Activated CD4-positive, CD25-positive, alpha-beta regulatory T cell (primary cell): ENCODE measurements at places on chromosomes 11 and 22.

DNA sequence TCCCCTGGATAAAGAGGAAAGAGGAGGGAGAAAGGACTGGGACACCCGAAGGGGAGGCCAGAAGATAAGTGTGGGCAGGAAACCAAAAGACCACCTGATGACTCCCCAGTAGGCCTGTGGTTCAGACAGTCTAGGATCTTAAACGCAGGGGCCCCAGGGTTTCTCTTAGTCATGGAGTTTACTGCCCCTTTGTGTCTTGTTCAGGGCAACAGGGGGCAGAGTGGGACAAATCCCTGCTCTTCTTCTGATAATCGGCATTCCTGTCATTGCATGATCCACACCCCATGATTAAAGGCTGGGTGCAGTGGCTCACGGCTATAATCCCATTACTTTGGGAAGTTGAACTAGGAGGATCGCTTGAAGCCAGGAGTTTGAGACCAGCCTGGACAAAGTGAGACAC is 4.7 kb upstream of the TMPRSS13 start:
- DNase-seq, result no peak

- no peak for DNase-seq
These were observed 43.7 kb downstream of the OR8B12 start for GRCh38 chr11:124499711-124500110.

DNA sequence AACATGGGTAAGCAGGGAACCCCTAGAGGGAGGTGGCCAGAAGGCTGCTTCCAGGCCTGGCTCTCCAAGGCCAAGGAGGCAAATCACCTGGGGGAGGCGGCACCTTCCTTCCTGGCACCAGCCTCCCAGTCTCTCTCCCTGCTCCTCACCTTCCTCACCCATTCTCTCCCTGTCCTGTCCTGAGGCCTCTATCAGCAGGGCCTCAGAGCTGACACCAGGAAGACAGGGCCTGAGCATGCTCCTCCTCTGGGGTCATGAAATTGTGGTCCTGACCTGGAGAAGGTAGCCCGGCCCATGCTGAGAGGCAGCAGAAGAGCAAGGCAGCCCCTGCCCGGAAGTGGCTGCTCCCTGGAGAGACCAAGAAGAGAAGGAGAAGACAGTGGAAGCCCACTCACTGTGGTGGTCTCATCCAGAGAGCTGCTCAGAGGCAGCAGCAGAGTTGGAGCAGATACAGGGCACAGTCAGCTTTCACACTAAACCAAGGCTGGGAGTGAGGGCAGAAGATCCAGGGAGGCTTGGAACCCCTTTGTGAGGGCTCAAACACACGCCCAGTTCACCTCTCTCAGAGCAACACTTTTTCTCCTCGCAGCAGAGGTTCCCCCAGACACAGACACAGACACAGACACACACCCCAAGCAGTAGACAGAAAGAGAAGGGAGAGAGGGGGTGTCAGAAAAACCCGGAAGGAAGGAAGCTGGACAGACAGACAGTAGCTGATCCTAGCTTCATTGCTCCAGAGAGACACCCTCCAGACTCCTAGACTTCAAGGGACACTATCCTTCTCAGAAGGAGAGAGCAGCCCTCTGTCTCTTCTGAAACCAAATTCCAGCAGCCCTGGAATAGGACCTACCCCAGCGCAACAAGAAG is 1.8 kb downstream of the BCL9L start:
- DNase-seq, result no peak

DNA sequence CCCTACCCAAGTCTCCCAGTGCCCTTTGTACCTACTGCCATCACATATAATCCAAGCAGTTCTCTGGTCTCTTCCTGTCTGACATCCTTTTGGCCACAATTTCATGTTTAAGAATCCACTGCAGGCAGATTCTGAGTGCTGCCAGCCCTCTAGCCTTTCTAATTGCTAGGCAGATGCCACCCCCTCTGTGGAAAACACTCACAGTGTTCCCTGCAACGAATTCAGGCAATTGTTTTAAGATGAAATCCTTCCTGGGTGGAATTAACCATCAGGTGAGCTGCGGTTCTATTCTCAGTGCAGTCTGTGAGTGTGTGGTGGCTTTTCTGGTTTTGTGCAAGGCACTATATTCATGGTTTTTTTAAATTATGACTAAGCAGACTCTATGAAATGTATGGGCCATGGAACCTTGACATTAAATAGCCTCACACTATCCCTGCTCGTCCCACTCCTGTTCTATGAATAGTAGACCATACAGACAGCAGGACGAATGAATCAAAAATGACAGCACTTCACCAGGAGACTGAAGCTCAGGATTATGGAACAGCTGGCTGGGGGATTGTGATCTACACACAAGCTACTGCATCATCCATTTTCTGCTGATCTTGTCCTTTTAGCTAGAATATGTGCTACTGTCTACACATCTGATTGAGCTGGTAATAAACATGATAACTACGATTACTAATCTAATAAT is 29.8 kb upstream of the BMAL1 start:
- no peak for DNase-seq

DNA sequence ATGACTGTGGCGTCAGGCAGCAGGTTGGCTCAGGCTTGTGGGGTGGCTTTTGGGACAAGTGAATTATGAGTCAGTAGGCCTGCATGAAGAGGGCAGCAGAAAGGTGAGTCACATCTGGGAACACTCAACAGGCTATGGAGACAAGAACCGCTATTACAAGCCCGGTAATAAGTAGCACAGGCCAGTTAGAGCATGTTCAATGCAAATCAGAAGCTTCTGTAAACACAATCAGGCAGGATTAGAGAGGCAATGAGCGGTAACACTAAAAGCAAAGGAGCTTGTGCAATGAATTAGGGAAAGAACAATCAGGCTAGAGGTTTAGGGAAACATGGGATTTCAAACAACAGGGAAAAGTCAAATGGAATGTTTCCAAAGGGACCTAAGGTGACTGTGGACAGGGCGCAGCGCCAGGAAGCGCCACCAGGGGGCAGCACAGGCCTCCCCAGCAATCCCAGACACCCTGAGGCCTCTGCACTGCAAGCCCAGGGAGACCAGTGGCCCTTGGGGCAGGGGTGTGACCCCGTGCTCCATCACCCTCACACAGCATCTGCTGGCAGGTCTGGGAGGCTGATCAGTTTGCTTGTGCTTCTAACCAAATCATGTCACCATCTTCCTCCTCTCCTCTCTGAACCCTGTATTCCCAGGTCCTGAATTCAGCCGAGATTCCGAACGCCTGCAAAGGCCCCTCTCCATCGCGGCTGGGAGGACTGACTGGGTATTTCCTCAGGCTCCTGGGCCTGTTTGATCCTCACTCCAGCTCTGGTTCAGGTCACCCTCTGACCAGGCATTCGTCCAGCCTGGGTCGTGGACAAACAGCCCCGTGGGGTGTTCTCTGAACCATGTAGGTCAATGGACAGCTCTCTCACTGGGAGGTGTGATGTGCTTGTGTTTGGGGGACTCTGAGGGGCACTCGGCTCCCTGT is 50.0 kb downstream of the C11orf58 start:
- peak; percentile 23 for DNase-seq

DNA sequence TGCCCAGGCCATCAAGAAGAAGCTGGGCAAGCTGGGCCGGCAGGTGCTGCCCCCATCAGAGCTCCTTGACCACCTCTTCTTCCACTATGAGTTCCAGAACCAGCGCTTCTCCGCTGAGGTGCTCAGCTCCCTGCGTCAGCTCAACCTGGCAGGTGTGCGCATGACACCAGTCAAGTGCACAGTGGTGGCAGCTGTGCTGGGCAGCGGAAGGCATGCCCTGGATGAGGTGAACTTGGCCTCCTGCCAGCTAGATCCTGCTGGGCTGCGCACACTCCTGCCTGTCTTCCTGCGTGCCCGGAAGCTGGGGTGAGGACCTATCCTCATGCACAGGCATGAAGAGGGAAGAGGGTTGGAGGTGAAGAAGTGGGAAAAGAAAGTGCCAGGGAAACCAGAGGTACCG is 5.3 kb upstream of the NHERF4 start:
- DNase-seq, result no peak

DNA sequence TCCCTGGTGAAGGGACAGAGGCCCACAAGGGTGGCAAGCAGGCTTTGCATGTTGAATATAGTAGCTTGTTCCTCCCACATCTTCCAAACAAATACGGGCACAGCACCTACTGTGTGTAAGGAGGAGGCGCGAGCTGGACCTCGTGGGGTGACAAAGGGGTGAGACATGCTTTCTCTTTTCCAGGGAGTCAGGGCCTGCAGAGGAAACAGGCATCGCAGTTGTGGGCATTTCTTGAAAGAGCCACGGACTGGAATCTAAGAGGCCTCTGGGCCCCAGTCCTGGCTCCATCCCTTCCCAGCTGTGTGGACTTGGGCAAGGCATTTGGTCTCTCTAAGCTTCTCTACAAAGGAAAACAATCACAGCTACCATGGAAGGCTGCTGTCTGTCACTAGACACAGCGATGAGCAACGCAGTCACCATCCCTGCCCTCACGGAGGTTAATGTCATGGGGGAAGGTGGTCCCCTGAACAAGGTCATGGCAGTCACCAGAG is 13.0 kb upstream of the CDC42EP1 start:
- no peak for DNase-seq

DNA sequence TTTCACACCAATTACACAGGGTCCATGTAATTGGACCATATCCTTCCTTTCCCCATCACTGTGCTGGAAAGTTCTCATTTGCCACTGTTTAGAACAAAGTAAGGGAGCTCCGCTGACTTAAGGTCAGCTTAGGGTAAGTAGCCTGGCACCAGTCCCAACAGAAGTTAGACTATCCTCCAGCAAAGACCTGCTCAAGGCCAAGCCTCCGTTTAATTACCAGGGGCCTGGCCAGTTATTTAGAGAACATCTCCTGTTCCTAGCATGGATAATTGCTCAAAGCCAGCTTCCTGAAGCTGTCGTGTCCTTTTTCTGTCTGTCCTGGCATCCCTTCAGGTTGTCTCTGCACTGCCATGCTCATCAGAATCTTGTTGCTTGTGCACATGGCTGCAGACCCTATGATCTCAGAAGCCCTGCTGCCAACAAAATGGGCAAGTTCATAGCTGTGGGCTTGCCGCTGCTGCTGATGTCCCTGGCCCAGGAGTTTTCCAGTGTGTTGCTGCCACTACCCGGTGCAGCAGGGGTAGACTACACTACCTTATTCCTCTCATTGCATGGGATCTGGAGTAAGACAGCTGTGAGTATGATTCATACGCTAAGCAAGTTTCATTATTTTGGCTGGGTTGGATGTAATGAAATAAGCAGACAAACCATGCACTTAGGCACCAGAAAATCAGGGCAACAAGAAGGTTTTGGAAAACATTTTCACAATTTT is 8.1 kb downstream of the OR8A1 start:
- DNase-seq, result no peak

DNA sequence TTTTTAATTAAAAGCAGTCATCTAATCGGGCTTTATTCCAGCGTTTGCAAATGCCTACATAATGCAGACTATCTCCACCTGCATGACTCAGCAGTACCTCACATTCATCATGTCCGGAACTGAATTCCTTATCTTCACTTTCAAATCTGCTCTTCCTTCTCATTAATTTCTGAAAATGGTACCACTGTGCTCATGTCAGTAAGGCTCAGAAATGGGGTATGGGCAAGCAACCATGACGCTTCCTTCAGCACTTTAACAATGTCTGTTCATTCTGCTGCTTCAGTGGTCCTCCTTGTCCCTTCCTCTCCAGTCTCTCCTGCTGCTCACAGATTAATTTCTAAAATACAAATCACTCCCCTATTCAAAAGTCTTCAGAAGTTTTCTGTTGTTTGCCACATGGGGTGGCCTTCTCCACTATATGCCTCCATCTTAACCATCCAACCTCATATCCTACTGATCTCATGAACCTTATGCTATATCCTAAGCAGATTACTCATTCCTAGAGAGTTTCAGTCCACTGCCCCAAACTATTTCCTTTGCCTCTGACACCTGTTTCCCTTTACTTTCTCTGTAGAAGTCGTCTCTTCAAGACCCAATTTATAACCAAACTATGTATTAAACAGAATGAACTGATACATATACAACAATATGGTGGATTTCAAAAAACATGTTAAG is 7.0 kb downstream of the GTF2H1 start:
- DNase-seq, result no peak

DNA sequence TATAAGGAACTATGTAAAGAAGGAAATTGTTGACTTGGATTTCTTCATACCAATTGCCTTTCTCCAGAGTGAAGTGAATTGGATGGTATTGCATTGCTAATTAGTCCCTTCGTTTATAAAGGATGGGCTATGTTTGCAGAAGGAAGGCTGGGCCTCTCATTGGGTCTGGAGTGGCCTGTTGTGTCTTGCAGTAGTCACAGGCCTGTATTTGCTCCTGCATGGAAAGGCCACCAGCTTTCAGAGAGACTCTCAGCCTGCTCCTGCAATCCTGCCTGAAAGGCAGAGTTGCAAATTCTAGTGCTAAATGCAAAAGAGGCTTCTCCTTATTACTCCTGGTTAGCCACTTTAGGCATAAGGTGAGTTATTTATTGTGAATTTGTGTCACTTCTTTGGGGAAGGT is 103.8 kb downstream of the EXT2 start:
- no peak for DNase-seq

DNA sequence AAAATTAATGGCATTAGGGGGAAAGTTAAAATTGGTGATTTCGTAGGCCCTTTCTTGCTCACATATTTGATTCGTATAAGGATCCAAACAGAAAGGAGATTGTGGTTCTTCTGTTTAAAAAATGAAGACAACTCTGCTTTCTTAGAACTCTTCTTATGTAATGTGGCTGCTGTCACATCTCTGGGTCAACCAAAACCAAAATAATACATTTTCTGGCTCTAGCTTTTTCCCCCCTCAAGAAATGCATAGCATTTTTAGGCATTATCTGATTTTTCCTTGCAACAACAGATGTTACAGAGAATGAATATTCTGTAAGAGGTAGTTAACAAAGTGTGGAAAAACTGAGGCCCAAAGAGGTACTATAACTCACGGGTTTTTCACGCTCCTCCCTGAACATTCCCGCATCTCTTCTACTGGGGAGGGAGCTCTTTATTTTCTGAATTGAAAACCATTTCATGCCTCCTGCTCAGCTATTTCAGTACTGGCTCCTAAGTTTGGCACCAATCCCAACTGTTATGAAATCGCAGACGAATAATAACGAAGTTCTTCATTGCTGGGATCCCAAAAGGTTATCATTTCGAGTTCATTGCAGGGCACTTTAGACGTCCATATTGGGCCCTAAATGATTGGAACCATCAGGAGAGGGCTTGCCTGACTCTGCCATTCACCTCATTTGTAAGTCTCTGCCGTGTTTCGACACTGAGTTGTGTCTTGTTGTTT is 17.1 kb downstream of the GRAP2 start:
- DNase-seq, result no peak

DNA sequence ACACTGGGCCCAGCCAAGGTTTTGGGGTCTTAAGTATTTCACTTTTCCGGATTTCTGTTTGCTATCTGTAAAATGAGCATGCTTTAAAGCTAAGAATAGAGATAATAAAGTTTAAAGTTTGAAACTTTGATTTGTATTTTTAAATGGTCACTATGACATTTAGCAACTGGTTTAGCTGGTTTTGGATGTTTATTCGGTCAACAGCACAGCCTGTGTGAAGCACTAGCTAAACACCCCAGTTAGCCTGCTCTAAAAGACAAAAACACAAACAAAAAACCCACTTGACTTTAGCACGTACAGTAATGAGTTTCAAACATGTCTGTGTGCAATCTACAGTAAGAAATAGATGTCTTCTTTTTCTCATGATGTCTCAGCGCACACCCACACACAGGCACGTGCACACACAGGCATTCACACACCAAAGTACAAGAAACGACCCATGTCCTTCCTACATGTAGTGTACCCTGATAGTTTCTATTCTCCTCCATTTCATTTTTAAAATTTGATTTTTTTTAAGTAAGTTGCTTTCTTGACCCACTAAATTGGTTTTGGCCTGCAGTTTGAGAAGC is 29.4 kb downstream of the SLC1A2 start:
- DNase-seq, result no peak
